ENCODE measurements at places on chromosomes 1 and 21. TPM values are rescaled to one million over a fixed set of nuclear protein-coding genes. Genes with fewer than 3 reads are reported as not detected.

GRCh38 chr1:64502083-64502482 is 32.2 kb downstream of the CACHD1 start:
- DNase-seq = no peak

GRCh38 chr1:173330149-173330951 is 123.2 kb upstream of the TNFSF4 start:
- peak; percentile 55 for DNase-seq

DNA sequence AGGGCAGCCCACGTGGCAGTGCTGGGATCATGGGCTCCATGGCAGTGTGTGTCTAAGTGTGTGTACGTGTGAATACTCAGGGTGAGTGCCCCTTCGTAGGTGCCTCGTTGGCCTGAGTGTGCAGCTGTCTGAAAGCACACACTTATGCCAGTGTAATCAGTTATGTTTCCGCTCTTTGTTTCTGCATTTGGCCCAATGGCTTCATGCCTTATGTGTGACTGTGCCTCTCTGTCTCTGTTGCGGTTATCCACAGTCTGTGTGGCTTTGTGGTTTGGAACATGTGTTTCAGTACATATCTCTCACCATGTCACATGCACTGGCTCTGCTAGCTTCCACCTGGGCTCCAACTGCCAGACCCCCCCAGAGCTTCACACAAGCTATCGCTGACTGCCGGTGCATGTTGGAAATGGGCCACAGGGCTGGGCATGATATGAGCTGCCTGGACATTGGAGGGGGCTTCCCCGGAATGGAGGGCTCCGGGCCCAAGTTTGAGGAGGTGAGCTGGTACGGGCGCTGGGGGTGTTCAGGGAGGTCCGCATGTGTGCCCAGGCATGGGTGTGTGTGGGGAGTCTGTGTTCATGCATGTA is 70.3 kb upstream of the TINAGL1 start:
- DNase-seq = peak; percentile 82

DNA sequence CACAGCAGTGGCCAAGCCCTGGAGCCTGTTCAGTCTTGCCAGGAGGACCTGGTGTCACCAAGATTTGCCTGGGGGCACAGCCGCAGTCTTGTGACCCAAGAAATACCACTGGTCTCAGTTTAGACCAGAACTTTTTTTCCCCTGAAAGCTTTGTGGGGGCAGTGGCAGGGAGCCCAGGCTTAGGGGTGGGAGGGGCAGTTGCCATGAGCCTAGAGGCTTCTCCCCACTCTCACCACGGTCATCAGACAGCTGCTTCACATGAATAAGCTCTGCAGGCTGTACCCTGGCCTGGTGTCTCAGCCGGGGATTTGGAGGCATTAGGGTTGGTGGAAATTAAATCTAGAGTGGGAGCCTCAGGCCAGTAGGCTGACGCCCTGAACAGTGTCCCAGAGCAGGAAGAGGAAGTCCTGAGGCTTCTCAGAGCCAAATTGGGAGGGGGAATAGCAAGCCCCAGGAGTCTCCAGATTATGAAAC is 73.7 kb downstream of the SLC16A1 start:
- DNase-seq = peak; percentile 19

GRCh38 chr1:162861101-162861500 is at the start of gene CCDC190:
Gene CCDC190, minus strand, starts transcription at chr1:162861175. Its CDS starts 1,529 bp downstream, at chr1:162859646.
- no peak for DNase-seq

- DNase-seq = no peak
These were observed 10.6 kb downstream of the SLC19A1 start for GRCh38 chr21:45531393-45532215.

- DNase-seq = peak; percentile 77
These were observed 633.3 kb downstream of the PTPRC start for GRCh38 chr1:199272139-199272544.

DNA sequence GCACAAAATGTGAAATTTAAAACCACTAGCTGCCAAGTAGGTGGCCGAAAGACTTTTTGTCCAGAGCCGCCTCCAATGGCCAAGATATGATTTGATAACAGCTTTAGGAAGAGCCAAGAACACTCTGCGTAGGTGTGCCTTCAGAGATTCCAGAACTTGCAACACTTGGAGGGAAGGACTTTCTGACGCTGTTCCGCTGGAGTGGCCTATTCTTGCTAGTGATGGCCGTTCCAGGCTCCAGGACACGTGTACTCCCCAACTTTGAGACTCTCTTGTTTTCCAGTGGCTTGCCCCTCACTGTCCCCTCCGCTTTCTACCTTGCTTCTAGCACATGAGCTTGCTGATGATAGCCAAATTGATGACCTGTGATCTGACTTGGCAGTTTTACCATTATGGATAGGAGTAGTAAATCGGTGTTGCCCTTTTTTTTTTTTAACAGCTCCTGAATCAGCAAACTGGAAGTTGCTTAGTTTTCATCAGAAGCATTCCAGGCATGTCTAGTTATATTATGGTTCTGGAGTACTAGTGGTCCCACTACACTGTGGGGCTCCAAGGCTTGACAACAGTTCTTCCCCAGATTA is 1.0 kb downstream of the PRDX6 start:
- peak; percentile 63 for DNase-seq

GRCh38 chr1:117569856-117570255 is 36.0 kb upstream of the TENT5C start:
- no peak for DNase-seq

DNA sequence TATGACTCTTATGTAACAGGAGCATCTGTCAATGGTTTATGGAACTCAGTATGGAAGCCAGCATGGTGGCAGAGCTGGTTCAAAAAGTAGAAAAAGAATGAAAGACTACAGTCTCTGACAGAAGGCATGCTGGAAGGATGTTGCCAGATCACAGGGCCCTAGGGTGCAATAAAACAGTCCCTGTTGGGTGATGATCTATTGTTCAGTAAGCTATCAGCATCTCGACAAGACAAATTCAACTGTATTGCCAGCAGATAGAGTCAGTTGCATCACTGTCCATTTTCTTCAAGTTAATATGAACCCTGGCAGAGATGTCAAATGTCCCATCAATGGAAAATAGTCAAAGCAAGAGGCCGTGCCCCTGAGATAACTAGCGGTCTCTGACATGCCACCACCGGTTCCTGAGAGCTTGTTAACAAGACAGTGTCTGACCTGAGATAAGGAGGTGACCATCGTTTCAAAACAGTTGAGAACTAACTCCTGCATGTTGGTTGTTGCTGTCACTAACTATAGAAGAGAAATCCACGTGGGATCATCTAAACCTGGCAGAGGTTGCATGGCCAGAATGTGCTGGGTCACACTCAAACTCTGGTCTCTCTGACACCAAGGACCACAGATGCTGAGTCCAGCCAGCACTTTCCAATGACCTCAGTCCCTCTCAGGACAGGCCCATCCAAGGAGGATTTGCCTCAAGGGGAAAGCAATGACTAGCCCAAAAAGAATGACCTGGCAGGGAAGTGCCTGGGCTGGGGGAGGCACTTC is 125.9 kb downstream of the RIPK4 start:
- DNase-seq = peak; percentile 64

DNA sequence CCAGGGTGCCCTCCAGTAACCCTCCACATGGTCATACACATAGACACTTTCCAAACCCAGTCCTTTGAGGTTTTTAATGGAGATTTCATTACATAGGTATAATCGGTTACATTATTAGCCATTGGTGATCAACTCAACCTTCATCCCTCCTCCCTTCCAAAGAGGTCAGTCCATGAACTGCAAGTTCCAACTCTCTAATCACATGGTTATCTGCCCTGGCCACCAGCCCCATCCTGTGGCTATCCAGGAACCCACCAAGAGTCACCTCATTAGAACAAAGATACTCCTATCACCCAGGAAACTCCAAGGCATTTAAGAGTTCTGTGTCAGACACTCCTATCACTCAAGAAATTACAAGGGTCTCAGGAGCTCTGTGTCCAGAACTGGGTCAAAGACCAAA is 12.2 kb downstream of the ATP1A4 start:
- no peak for DNase-seq

DNA sequence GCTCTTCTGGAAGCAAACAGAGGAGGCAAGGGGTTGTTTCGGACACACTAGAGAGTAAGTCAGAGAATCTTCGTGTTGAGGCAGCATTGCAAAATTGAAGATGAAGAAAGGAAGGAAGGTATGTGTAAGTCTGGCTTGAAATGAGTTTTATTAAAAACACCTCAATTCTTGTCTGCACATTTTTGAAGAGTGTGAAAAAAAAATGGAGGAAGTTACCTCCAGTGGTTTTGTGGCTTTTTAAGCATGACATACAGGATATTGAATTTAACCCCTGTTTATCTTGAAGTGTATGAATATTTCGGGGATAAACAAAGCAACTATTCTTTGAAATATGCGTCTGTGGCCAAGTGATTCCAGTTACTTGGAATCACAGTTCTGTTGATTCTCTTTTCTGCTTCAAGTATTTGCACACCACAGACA is 203.2 kb upstream of the SGIP1 start:
- DNase-seq = no peak

- DNase-seq = peak; percentile 61
These were observed 19.8 kb upstream of the MUTYH start for GRCh38 chr1:45359882-45360513.

DNA sequence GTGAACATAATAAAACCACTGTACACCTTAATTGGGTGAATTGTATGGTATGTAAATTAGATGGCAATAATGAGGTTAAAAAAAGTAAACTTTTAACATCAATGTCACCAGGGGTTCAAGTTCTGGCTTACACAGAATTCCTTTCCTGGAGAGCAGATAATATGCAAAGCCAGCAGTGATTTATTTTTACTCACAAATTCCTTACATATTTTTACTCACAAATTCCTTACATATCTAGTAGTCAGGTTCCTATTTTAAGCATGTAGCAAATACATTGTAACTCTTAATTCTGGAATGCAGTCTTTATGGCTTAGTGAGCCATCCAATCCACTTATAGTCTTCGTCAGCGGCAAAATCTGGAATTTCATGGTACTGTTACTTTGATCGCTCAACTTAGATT is 1.3 kb upstream of the UBE4B start:
- DNase-seq = peak; percentile 83

- DNase-seq = no peak
These were observed 123.7 kb upstream of the DEPDC1 start for GRCh38 chr1:68620571-68620970.

DNA sequence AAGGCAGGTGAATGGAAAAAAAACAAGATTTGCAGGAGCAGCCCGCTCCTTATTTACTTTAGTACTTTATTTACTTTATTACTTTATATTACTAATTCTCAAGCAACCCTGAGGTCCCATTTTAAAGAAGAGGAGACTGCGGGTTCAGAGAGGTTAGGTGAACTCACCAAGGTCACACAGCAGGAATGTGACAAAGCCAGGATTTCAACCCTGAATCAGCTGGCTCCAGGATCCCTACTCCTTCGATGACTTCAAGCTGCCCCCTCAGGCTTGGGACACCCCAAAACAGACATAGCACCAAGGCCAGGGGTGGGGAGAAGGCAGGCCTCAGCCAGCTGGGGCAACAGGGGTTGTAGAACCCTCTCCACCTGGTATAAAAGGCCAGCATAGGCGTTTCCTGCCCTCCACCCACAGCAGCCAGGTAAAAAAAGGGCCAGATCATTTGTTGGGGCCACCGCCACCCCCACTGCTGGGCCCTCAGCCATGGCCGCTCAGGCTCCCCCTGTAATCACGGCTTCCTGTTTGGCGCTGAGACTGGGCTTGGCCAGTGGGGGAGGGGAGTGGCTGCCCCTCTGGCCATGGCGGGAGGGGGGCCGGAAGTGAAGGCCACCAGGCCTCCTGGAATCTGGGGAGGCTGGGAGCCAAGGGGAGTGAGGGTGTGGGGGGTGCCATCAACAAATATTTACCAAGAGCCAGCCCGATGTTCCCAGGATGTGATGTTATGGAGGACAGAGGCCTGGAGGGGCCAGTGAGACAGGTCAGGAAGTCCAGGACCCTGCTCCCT is 6.6 kb downstream of the SDC3 start:
- DNase-seq = no peak

DNA sequence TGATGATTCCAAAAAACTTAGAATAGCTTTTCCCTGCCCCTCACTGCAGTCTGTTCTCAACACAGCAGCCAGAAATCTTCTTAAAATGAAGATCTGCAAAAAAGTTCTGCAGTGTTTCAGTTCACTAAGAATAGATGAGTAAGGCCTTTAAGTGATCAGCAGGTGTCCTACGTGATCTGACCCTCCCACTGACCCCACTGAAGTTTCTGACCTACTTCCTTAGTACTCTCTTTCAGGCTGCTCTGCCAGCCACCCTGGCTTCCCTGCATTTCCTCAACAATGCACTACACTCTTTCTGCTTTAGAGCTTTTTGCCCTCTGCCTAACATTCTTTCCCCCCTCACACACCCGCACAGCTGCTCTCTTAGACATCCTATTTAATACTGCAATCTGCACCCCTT is 182.5 kb downstream of the AKT3 start:
- DNase-seq = no peak

GRCh38 chr1:20282533-20282932 is 8.1 kb upstream of the VWA5B1 start:
- no peak for DNase-seq

GRCh38 chr1:199310708-199311107 is 671.9 kb downstream of the PTPRC start:
- no peak for DNase-seq

DNA sequence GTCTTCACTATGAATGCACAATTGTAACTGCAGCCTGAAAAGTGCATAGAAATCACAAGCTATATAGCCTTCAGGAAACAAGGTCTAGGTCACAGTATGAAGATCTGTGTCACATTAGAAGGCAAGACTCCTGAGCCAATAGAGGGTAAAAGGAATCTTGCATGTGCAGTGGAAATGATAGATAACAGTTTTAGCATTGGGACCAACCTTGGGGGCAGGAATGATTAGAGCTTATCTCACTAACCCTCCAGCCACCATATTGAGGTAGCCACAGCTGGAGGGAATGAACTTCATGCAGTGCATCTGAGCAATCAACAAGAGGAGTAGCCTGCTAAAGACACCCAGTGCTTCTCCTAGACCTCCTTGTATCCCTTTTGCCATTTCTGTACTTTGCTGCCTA is 390.1 kb downstream of the LTN1 start:
- DNase-seq = no peak

DNA sequence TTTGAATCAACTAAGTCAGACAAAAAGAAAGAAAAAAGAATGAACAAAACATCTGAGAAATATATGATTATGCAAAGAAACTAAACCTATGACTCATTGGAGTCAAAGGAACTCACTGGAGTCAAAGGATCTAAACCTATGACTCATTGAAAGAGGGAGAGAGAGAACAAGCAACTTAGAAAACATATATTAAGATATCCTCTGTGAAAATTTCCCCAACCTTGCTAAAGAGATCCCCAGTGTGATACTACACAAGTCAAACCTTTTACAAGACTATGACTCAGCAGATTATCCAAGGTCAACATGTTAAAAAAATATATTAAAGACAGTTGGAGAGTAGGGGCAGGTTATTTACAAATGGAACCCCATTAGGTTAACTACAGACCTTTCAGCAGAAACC is 1538.3 kb downstream of the NCAM2 start:
- no peak for DNase-seq

Gene CD52
- total RNA-seq = not detected

Gene PDZK1IP1
- not detected for total RNA-seq

Gene PADI4
- not detected for total RNA-seq

Gene FOXD2
- total RNA-seq = 0.31 TPM

Gene XCL1
- not detected for total RNA-seq

Gene DDR2
- total RNA-seq = 195 TPM

Gene PLPPR4
- total RNA-seq = 0.47 TPM

Gene ALG14
- 10.2 TPM for total RNA-seq

Gene HMCN1
- 1.5 TPM for total RNA-seq

Gene ZFYVE9
- 17.3 TPM for total RNA-seq

Gene ZFP69B
- total RNA-seq = 4.3 TPM

Gene S100A7
- total RNA-seq = not detected

Gene LCE3E
- total RNA-seq = not detected

Gene BRINP2
- total RNA-seq = not detected

Gene OPTC
- total RNA-seq = not detected

Gene THEM5
- not detected for total RNA-seq

Gene LORICRIN
- not detected for total RNA-seq

Gene KIF14
- 4.6 TPM for total RNA-seq

Gene RAB42
- 0.37 TPM for total RNA-seq
